ENCODE measurements at places on chromosomes 6 and 20. TPM values are rescaled to one million over a fixed set of nuclear protein-coding genes. Genes with fewer than 3 reads are reported as not detected.

Gene HLA-DRB1
- total RNA-seq: 0.78 TPM

Gene GHRH
- total RNA-seq: not detected

Gene LAMA4
- 1.1 TPM for total RNA-seq

Gene HCK
- not detected for total RNA-seq

Gene PRPH2
- 0.09 TPM for total RNA-seq

Gene BANF2
- total RNA-seq: not detected

Gene CST7
- not detected for total RNA-seq

Gene CPNE5
- 0.47 TPM for total RNA-seq

Gene ANKRD66
- not detected for total RNA-seq

Gene CCN2
- 0.40 TPM for total RNA-seq

Gene KATNA1
- 33.9 TPM for total RNA-seq

Gene DIDO1
- 38.2 TPM for total RNA-seq

Gene SLC22A2
- total RNA-seq: not detected

Gene AGER
- 11.5 TPM for total RNA-seq

Gene SERINC1
- total RNA-seq: 34.3 TPM

Gene RAB32
- total RNA-seq: 10.5 TPM

Gene C20orf144
- total RNA-seq: 0.16 TPM

Gene ERVFRD-1
- total RNA-seq: 0.04 TPM

Gene TP53TG5
- total RNA-seq: not detected

Gene TRIM38
- 6.3 TPM for total RNA-seq

Gene C20orf141
- total RNA-seq: not detected

Gene ULBP3
- total RNA-seq: 0.38 TPM

Gene GSTA3
- not detected for total RNA-seq

Gene BFSP1
- 0.40 TPM for total RNA-seq

Gene PLTP
- 28.7 TPM for total RNA-seq

Gene WFDC12
- not detected for total RNA-seq

Gene KCNK17
- total RNA-seq: not detected

Gene CALHM5
- 0.02 TPM for total RNA-seq

Gene CRYBG1
- total RNA-seq: 0.33 TPM

Gene RNF182
- total RNA-seq: 22.8 TPM

Gene EYA2
- total RNA-seq: not detected

Gene PSMA7
- total RNA-seq: 431 TPM

Gene LINC00237
- not detected for total RNA-seq

Gene PROKR2
- not detected for total RNA-seq

Gene RSPO3
- not detected for total RNA-seq

Gene ELMO2
- total RNA-seq: 19.6 TPM

Gene PROCR
- 4.1 TPM for total RNA-seq

Gene HSPA1L
- total RNA-seq: 1.0 TPM

Gene RAET1L
- not detected for total RNA-seq

Gene HSD17B8
- 22.0 TPM for total RNA-seq

Gene MUC22
- total RNA-seq: not detected

Gene ZBTB12
- 9.9 TPM for total RNA-seq

Gene ITPA
- 59.8 TPM for total RNA-seq

Gene SPEF1
- total RNA-seq: not detected

Gene UQCC2
- 161 TPM for total RNA-seq

Gene ARHGAP18
- 18.4 TPM for total RNA-seq

Gene IL17F
- not detected for total RNA-seq

Gene IPCEF1
- 0.02 TPM for total RNA-seq

Gene WFDC2
- not detected for total RNA-seq

Gene SCGN
- total RNA-seq: not detected

Gene VSX1
- not detected for total RNA-seq

Gene IL20RA
- total RNA-seq: not detected

Gene ENPP1
- total RNA-seq: 0.22 TPM

Gene EPHA7
- total RNA-seq: not detected

Gene DEFB124
- total RNA-seq: not detected

Gene GUCA1A
- not detected for total RNA-seq

Gene CD24
- total RNA-seq: 27.1 TPM

Measured in K562 (cell line).